HCT116 (cell line): ENCODE measurements at places on chromosomes 11 and 22.

GRCh38 chr11:34323601-34324000 lies 34.2 kb downstream of the ABTB2 start:
- no peak for DNase-seq

GRCh38 chr22:18113680-18114394 lies 3.2 kb downstream of the TUBA8 start:
- DNase-seq: no peak

GRCh38 chr22:19802001-19802893 lies 41.7 kb downstream of the TBX1 start:
- no peak for DNase-seq

GRCh38 chr22:17035246-17035645 lies 27.2 kb upstream of the GAB4 start:
- no peak for DNase-seq

DNA sequence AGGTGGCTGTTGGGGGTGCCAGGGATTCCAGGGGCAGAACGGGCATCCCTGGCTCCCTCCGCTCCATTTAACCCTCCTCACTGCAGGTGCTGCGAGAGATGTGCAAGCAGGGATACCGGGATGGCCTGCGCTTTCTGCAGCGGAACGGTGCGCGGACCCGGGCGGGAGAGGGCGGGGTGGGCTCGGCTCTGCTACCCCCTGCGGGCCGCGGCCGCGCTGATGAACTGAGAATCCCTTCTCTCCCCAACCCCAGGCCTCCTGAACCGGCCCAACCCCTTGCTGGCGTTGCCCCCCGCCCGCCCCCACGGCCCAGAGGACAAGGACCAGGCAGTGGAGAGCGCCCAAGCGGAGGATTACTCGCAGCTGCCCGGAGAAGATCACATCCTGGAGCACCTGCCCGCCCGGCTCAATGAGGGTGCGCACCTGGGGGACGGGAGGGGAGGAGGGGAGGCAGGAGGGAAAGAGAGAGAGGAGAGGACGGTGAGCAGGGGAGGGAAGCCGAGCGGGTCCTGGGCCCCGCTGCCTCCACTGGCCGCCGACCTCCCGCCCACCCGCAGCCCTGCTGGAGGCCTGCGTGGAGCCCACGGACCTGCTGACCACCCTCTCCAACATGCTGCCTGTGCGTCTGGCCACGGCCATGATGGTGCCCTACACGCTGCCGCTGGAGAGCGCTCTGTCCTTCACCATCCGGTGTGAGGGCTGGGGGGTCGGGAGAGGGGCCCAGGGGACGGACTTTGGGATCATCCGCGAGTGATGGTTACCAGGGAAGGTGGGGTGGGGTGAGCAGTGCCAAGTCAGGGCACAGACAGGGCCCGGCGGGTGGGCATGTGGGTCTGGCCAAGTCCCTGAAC lies 4.1 kb upstream of the CRACR2B start:
- DNase-seq: no peak

GRCh38 chr22:23187871-23188700 lies 7.8 kb downstream of the BCR start:
- no peak for DNase-seq

- DNase-seq: no peak
Observed at GRCh38 chr22:20994902-20995241, 7.0 kb downstream of the THAP7 start.

DNA sequence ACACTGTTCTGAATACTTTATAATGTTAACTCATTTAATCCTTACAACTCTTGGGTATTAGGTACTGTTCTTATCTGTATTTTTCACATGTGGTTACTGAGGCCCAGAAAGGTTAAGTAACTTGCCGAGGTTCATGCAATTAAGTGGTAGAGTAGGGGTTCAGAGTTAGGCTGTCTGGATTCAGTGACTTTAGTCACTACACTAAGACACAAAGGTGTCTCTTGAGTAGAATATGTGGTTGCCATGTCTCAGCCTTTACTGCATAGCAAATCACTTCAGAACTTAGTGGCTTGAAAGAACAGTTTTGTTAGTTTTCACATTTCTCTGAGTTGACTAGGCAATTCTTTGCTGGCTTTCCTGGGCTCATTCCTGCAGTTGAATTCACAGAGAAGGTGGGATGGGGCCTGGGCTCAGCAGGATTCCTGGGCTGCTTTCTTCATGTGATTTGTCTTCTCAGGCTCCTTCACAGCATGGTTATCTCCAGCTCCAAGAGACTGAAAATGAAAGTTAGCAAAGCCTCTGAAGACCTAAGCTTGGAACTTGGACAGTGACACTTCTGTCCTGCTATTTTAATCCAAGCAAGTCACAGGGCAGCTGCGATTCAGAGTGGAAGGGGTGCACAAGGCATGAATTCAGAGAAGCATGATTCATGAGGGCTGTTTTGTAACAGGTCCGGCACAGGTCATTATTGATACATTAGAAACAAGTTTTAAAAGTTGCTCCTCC lies 68.3 kb downstream of the SPECC1L start:
- DNase-seq: no peak

DNA sequence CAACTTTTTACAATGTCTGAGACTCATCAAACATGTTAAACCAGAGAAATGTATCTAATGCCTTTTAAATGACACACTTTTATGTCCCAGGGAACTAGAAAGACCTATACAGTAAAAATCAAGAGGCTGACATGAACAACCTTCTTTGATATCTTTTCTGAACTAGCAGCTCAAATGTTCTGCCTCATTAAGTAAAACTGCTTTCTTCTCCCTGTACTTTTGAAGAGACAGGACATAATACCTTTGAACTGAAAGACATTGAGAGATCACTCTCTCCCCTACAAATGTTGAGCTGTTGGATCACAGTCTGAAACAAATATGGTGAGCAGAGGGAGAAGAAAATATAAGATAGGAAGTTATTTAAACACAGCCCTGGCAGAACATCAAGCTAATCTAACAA lies 123.0 kb downstream of the FAM181B start:
- no peak for DNase-seq
